Muscle of back (tissue), 13 donors: ENCODE measurements at places on chromosomes 11 and 22.

DNA sequence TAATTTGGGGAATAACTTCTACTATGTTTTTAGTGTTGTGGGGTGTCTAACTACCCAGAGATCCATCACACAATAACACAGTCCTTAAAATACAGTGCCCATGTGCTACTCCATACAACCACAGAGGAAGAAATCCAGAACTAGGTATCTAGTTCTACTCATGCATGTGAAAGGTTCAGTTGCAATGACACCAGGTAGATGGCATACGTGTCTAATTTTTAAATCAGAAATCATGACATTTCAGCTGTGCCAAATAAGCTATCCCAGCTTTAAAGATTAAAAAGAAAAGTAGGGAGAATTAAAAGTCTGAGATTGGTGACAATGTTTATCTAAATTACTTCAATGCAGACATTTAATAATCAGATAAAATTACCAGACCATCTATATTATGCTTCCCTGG lies 122.2 kb downstream of the CD44 start:
- DNase-seq: no peak

DNA sequence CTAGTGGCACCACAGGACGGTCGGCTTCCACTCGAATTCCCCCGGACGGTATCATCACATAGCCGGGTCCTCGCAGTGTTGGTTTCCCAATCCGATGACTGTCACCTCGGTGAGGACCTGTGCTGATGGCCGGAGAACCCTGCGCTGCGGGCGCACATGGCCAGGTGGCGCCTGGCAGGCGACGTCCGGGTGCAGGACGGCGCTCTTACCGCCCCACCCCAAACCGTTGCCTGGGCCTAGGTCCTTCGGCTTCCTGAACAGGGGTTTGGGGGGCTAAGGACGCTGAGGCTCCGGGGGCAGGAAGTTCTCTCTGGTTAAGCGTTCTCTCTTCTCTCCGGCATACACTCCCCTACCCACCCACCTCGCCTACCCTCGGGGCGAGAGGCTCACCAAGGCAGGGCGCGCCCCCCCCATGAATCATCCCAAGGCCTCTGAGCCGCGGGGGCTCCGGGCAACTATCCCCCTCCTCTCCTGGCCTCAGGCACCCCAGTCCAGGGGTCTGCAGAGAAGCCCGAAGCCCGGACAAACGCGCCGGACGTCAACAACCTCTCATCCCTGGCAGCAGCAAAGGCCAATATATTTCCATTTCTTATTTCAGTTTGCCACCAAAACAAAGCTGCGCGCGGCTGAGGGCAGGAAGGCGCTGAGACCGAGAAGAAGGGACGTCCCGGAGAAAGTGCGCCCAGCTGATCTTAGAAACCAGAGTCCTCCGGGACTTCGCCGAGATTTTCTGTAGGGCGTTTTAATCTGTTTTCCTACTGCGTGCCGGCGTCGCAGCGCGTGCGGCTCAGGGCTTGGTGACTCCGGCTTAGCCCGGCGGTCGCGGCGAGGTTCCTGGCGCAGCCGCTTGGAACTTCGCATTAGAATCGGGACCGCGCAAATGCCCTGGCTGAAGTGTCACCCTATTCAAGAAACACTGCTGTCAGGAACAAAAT lies 5.6 kb downstream of the ALX4 start:
- no peak for DNase-seq

DNA sequence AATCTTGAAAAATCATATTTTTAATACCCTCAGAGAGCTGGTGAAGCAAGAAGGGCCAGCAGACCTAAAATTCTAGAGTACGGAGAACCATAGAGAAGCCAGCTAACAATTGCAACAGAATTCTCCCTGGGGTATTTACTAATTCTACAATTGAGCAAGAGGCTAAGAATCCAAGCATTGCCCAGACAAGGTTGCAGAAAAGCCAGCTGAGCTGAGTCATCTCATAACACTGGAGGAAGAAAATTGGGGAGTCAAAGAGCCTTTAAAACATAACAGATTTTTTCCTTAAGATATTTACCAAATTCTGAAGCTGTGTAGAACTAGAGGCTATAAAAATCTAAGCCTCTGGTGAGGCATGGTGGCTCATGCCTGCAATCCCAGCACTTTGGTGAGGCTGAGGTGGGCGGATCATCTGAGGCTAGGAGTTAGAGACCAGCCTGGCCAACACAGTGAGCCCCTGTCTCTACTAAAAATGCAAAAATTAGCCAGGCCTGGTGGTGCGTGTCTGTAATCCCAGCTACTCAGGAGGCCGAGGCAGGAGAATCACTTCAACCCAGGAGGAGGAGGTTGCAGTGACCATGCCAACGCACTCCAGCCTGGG lies 13.6 kb upstream of the TMEM216 start:
- peak; percentile 20 for DNase-seq

- DNase-seq: no peak
Measured at GRCh38 chr11:86798988-86799387, 1.4 kb upstream of the PRSS23 start.
